ENCODE measurements at places on chromosomes 12 and 14.
A peak's percentile ranks its signal among the peaks of the same experiment; 100 is the strongest.

GRCh38 chr12:96120359-96121100 is 73.6 kb upstream of the ELK3 start:
- DNase-seq: no peak

GRCh38 chr12:131213896-131214442 is 260.3 kb downstream of the ADGRD1 start:
- DNase-seq: no peak

GRCh38 chr14:37019488-37019887 is 152.9 kb downstream of the SLC25A21 start:
- no peak for DNase-seq

DNA sequence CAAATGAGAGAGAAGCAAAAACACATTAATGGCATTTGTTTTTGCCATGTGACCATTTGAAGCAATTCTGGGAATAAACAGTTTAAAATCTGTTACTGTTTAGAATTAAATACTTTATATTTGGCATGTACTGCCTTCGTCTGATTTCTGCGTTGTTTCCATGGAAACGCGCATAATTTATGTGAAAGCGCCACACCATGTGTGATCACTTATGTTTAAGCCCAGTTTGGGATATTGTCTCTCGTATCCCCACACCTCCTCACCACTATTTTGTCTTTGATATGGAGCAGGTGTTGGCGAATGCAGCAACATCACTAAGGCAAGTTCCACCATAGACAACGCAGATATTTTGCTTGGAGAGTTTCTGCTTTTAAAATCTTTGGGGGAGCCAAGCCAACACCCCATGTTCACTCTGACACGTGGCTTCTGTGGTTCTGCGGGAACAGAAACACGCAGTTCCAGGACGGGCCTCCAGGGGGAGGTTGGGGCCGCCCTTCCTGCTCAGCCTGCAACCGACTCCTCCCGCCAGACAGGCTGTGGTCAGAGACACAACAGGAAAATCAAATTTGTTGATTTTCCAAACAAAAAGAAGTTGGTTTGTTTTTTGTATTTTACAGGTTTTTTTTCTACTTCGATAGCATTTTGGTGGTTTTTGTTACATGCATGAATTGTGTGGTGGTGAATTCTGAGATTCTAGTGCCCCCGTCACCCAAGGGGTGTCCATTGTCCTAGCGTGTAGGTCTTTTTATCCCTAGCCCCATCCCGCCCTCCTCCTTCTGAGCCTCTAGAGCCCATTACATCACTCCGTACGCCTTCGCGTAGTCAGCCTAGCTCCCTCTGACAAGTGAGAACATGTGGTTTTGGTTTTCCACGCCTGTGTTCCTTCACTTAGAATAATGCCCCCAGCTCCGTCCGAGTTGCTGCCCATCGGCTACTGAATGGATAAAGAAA is 101.9 kb upstream of the SFSWAP start:
- peak; percentile 57 for DNase-seq

- no peak for DNase-seq
Observed at GRCh38 chr14:101191721-101192660, 288.5 kb upstream of the RTL1 start.

GRCh38 chr12:43662736-43663135 is 95.9 kb downstream of the PUS7L start:
- no peak for DNase-seq

GRCh38 chr12:727321-727720 is 25.1 kb upstream of the WNK1 start:
- DNase-seq: no peak

GRCh38 chr14:52473557-52473956 is 78.7 kb downstream of the TXNDC16 start:
- no peak for DNase-seq

- no peak for DNase-seq
Observed at GRCh38 chr14:96623676-96624484, 121.7 kb downstream of the PAPOLA start.

DNA sequence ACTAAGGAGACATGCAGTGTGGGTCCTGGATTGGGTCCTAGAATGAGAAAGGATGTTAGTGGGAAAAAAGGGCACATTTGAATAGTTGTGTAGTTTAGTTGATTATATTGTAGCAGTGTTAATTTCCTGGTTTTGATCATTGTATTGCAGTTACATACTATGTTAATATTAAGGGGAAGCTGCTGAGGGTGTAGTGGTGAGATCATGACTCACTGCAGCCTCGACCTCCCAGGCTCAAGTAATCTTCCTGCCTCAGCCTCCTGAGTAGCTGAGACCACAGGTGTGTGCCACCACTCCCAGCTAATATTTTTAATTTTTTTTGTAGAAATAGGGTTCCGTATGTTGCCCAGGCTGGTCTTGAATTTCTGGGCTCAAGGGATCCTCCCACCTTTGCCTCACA is 21.7 kb downstream of the BORCS5 start:
- DNase-seq: no peak

- DNase-seq: no peak
Observed at GRCh38 chr14:88791252-88791621, 1.5 kb downstream of the EML5 start.

GRCh38 chr14:51828017-51828797 is 32.2 kb upstream of the GNG2 start:
- DNase-seq: peak; percentile 40

DNA sequence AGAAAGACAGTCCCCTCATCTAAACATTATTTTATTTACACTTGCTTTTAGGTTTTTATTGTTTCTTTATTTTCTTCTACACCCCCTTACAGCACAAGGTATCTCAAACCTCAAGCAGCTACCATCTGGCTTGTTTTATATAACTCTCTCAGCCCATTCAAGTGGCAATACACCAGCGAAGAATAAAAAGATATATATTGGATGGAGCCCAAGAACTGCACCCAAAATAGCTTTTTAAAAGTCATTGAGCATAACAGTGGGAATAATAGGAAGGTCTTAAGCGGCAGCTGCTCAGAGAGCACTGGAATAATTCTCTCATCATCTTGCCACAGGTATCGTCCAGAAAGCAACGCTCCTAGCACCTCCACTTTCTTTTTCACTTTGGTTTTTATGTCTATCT is 322.5 kb downstream of the SYT1 start:
- DNase-seq: no peak

DNA sequence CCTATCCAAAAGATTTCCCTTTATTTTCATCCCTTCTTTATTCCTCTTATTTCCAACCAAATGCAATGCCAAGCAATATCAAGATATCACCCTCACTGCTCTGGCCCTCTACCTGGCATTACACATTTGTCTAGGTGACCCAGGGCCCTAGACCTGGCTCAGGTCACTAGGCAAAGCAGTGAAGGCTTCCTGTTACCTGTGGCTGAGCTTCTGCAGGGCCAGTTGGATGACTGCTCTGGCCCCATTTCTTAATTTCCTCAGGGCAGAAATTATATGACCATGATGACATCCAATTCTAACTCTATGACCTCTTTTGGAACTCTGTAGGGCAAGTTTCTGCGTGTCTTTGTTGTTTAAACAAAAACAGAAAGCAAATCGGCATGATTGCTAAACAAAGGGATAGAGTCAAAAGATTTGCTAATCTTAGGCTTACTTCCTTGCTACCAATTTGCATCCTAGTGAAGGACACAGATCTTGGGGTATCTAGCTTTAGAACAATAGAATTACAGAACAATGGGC is 7.4 kb upstream of the CCDC198 start:
- no peak for DNase-seq

GRCh38 chr14:35374263-35374712 is 30.3 kb downstream of the NFKBIA start:
- no peak for DNase-seq

GRCh38 chr14:58479975-58480374 is 52.5 kb downstream of the KIAA0586 start:
- no peak for DNase-seq

DNA sequence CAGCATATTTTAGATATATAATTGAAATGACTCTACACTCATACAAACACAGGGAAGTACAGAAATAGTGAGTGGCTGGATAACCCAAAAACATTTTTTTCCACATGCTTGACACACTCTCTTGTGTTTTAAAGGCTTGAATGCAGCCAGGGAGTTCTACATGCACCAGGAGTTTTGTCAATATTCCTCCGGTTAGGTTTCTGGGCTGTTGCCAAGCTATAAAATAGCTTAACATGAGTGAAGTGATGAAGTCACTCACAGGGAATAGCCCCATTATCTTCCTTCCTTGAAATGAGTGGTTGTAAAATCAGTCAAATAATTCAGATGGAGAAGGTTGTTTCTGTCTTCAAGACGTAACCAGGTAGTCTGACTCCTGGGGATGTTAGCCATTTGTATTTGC is 582.7 kb downstream of the SLC6A15 start:
- DNase-seq: no peak

DNA sequence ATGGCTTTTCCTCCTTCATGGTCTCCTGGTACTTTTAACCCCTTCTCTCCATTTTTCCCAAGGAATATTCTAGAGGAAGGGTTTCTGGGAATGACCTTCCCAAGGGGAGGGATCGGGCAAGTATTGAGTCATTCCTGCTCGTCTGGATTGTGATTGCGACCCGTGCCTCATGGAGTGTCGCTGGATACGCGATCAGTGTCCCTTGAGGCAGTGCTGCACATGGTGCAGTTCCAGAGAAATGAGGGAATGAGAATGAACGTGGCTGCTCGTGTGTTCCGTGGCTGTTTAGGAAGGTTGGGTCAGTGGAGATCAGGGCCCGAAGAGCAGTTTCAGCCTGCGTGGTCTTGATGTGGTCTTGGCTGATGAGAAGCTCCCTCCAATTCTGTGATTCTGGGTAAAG is 234.4 kb downstream of the CACNA1C start:
- DNase-seq: no peak

GRCh38 chr12:76501390-76501789 is 58.2 kb downstream of the OSBPL8 start:
- no peak for DNase-seq

DNA sequence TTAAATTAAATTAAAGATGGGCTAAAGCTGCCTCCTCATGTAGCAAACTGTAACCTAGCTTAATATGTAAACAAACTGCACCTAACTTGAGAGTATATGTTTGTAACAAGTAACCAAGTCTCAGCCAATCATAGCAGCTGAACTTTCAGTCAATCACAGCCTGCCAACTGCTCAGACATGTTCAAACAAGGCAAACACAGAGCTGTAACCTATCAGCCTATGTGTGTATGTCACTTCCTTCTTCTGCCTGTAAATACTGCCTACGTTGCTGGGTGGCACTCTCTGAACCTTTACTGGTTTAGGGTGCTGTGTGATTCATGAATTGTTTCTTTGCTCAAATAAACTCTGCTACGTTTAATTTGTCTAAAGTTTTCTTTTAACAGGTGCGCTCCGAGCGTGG is 2.9 kb downstream of the SERPINA6 start:
- no peak for DNase-seq

DNA sequence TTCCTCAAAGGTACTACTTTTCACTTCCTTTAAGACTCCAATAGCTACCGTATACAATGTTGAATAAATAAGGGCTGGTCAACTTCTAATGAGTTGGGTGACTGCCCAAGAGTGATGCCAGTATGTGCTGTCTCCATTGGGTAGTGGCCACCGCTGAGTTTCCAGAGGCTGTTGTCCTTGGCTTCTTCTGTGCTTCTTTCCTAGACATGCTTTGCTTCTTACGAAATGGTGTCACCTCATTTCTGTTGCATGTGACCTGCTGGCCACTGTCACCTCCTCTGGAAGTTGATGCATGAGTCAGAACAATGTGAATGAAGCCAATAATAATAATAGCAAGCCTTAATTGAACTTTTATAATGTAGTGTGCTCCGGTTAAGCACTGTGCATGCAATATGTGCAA is 7.5 kb upstream of the NID2 start:
- no peak for DNase-seq

GRCh38 chr12:106138357-106138632 is 459 bp downstream of the NUAK1 start:
- peak; percentile 9 for DNase-seq

- no peak for DNase-seq
Observed at GRCh38 chr12:69661386-69661785, 37.7 kb downstream of the BEST3 start.

DNA sequence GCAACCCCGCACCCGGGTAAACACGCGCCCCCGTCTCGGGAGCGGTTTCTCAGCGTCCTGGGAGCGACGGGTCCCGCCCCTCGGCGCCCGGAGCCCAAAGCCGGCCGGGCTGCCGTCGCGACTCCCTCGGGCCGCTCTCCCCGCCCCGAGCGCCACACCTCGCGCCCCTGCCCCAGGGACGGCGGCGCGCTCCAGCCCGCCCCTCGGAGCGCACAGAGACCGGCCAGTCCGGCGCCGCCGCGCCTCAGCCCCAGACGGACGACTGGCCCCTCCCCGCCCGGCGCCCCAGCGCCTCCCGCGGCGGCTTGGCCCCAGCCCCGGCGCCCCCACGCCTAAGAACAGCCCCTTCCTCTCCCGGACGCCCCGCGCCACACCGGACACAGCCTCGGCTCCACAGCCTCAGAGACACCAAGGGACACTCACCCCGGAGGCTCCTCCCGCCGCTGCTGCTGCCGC is 411 bp downstream of the BTBD7 start:
- peak; percentile 23 for DNase-seq

GRCh38 chr12:46468813-46469212 is 96.2 kb upstream of the SLC38A2 start:
- DNase-seq: no peak

DNA sequence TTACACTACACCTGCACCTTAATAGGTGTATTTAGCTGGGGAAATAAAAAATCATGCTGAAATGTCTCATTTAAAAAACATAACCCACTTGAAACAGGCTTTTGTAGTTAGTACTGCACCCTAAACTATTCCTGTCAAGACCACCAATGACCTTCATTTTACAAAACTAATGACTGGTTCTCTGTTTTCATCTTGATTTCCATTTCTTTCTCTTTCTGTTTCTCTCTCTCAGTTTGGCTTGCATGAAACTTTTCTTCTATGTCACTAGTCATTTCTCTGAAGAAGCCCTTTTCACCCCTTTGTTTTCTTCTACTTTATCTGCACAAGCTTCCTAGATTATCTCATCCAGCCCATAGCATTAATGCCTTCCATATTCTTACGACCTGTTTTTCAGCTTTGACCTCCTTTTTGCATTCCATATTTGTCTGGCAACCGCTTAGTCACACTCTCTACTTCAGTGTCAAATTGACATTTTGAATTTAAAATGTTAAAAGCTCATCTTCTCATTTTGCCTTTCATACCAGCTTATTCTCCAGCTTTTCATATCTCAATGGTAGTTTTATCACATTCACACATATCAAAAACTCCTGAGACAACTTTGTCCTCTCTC is 32.7 kb upstream of the KLRF1 start:
- no peak for DNase-seq

DNA sequence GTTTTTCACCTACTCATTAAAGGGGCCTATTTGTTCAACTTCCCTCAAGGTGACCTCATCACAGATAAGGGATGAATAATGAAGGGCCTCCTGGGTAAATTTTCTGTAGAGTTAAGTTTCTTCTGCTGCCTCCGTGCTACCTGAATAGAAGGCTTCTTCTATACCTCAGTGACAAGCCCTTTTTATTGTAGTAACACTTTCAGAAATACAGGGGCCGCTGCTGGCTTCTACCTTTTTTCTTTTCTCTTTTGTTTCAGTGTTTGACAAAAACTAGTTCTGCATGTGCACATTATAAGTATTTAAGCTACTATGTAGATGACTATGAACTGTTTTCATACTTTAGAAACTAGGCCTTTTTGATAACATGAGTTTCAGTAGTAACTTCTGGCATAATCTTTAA is 207.0 kb downstream of the NAV3 start:
- no peak for DNase-seq

- no peak for DNase-seq
Observed at GRCh38 chr12:107310621-107311020, 217.3 kb upstream of the CRY1 start.

- DNase-seq: no peak
Observed at GRCh38 chr14:68884031-68885030, 91.5 kb upstream of the ZFP36L1 start.

- no peak for DNase-seq
Observed at GRCh38 chr12:72647139-72647538, 375.0 kb downstream of the TRHDE start.

GRCh38 chr12:88327276-88327675 is 185.2 kb downstream of the TMTC3 start:
- DNase-seq: no peak
